Activated T-helper 17 cell treated with anti-CD3 and anti-CD28 coated beads, Interleukin-2, amount 50 U/mL, for 72 hours (primary cell): ENCODE measurements at places on chromosomes 3 and 15.

DNA sequence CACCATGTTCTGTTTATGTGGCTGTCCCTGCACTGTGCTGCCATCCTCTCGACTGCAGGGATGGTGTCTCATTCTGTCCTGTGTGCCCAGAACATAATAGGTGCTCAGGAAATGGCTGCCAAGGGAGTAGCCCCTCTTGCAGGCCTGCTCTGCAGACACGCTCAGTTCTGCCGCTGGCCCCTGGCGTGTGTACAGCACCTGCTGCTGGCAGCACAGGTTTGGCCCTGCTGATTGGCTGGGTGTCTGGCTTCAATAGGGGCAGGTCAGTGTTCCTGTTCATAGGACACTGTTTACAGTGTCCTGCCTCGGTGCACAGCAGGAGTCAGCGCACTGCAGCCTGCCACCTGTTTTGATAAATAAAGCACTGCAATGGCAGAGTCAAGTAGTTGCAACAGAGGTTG, 146.9 kb downstream of the DNAJB8 start:
- no peak for ATAC-seq

DNA sequence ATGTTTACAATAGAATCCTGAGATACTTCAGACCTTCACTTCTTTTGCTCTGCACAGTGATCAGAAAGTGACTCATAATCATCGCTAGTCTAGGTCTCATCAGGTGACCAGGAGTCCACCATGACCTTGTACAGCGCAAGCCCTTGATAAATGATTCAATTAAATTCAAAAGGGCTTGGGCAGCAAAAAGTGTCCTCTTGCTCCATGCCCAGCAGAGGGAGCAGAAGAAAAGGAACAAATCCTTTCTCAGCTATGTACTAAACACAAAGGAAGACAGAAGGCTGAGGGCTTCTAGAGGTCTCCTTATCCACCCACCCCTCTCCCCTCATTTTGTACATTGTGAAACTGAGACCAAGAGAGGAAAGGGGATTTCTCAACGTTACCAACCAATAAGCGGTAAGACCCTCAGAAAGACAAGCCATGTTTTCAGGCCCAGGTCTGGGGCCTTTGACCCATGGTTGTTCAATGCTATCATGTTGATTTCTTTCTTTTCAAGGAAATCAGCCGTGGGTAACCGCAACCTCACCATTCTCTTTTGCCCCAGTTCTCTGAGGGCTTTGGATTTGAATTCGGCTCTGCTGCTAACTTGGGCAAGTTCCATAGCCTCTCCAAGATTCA, 74.8 kb downstream of the AQP9 start:
- ATAC-seq = no peak

DNA sequence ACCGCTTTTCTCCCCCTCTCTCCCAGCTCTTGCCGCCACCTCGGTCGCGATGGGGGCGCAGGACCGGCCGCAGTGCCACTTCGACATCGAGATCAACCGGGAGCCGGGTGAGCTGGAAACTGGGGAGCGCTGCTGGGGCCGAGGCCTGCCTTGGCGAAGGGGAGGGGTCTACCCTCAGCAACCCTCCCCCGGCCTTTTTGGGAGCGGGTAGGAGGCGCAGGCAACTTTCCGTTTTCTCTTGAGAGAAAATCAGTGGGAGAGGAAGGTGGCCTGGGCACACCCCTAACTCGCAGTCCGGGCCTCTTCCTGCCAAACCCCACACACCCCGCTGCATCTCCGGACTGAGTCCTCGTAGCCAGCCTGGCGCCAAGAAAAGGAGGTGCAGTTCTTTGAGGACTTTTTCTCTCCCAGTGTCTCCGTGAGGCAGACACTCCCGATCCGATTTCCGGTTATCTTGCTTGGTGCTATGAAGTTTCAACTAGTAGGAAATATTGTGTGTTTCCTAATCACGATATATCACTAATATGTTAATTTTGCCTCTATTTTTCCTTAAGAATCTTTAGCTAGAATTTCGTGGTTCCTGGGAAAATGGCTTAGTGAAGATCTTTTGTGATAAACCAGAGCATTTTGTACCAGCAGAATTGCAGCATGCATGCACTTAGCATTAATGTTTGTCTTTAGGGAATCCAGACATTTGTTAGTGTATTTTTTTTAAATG, 631 bp downstream of the NKTR start:
- ATAC-seq = peak; percentile 48

DNA sequence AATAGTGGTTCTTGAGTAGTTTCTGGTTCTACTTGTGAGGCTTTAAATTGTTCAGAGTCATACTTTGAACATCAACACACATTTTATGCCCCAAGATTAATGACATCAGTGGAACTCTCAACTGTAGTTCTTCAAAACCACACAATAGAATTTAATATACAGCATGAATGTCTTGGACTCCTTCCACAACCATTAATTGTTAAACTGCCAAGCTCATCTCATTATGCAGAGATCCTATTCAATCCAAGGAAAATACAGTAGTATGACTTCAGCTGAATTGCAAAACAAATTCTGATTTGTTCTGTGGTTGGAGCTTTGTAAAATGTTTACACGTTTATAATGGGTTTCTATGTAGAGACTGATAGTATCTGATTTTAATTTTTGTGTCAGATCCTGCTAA, 199.2 kb upstream of the SLC2A2 start:
- no peak for ATAC-seq

DNA sequence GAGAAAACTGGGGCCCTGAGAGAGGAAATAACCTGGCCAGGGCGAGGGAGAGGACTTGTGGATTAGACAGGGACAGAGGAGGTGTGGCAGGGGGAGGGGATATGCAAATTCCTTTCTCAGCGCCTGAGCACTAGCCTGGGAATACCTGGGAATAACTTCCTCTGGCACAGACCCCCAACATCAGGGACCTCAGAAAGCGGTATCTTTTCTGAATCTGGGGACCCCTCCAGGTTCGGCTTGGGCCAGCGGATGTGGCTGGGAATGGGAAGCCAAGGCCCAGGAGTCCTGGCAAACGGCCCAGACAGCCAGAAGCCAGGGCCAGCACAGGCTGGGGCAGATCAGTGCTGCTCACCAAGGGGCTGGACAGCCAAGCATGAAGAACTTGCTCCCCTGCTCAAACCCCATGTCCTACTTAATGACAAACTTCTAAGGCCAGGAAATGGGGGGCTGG, 9.2 kb upstream of the ACSBG1 start:
- no peak for ATAC-seq

- no peak for ATAC-seq
Observed at GRCh38 chr3:160831401-160831800, 75.4 kb downstream of the PPM1L start.

DNA sequence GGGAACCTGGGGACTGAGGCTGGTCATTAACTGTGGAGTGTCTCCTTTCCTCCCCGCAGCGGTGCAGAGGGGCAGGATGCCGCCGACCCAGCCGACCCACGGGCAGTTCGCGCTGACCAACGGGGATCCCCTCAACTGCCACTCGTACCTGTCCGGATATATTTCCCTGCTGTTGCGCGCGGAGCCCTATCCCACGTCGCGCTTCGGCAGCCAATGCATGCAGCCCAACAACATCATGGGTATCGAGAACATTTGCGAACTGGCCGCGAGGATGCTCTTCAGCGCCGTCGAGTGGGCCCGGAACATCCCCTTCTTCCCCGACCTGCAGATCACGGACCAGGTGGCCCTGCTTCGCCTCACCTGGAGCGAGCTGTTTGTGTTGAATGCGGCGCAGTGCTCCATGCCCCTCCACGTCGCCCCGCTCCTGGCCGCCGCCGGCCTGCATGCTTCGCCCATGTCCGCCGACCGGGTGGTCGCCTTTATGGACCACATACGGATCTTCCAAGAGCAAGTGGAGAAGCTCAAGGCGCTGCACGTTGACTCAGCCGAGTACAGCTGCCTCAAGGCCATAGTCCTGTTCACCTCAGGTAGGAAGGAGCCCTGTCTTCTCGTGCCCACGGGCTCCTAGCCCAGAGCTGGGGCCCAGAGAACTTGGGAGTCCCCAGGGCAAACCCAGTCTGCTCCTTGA, 3.7 kb downstream of the NR2F2 start:
- ATAC-seq = no peak

GRCh38 chr15:70463453-70463834, 299.9 kb downstream of the UACA start:
- no peak for ATAC-seq

- ATAC-seq = peak; percentile 68
Observed at GRCh38 chr15:31977812-31978661, 52.3 kb upstream of the CHRNA7 start.

DNA sequence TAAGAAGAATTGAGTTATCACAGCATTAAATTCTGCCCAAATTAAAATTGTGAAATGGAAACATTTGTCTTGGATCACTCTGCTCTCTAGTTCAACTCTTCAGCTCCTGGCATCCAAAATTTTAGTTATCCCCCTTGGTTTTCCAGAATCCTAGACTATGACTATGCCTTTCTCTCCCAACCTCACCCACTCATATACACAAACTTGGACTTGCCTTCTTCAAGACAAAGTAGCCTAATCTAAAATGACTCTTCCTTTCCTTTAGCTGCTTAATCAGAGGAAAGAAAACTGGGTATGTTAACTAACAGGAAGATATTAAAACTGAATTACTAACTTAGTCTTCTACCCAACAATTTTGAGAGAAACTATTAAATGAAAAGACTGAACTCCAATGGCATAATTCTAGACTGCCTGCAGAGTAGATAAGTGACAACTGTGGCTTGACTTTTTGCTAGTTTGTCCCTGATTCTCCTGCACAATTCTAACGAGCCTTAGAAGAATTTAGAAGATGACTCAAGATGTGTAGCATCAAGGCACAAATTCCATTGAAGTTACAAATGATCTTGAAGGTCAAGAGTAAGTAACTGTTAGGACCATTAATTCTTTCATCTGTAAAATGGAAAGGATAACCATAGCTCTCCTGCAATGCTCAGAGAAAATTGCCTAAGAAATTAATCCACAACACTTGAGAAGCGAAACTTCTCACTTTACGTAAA, 5.2 kb upstream of the GOLIM4 start:
- ATAC-seq = no peak

GRCh38 chr3:41346698-41347270, 147.5 kb downstream of the CTNNB1 start:
- ATAC-seq = no peak

- no peak for ATAC-seq
Observed at GRCh38 chr3:12117473-12117872, 41.2 kb downstream of the TIMP4 start.

DNA sequence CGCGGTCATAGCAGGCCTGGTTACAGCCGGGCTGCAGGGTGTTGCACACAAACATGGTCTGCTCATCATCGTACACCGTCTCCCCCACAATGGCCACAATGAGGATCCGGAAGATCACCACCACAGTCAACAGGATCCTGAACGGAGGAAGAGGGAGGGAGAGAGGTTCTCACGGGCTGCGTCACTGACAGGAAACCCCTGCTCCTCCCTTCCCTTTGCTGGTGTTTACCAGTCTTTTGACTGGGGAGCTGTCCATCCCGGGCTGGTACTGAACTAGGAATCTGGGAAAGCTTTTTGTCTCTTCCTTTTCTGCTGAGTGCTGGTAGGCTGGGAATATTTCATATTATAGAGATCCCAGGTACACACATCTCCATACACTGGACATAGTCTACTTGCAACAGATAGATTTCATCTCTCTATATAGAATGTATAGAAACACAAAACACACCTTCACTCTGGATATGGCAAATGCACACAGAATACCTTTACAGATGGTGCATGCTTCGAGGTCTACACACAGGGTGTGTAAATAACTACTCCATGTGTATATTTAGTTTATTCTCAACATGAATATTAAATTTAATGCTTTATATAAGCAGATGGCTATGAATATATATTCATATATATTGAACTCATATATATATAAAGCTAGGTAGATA, 1.4 kb downstream of the GJD2 start:
- no peak for ATAC-seq

- ATAC-seq = no peak
Observed at GRCh38 chr3:73513260-73513659, 111.5 kb downstream of the PDZRN3 start.

GRCh38 chr3:122024800-122025199, 2.8 kb upstream of the ILDR1 start:
- ATAC-seq = no peak

DNA sequence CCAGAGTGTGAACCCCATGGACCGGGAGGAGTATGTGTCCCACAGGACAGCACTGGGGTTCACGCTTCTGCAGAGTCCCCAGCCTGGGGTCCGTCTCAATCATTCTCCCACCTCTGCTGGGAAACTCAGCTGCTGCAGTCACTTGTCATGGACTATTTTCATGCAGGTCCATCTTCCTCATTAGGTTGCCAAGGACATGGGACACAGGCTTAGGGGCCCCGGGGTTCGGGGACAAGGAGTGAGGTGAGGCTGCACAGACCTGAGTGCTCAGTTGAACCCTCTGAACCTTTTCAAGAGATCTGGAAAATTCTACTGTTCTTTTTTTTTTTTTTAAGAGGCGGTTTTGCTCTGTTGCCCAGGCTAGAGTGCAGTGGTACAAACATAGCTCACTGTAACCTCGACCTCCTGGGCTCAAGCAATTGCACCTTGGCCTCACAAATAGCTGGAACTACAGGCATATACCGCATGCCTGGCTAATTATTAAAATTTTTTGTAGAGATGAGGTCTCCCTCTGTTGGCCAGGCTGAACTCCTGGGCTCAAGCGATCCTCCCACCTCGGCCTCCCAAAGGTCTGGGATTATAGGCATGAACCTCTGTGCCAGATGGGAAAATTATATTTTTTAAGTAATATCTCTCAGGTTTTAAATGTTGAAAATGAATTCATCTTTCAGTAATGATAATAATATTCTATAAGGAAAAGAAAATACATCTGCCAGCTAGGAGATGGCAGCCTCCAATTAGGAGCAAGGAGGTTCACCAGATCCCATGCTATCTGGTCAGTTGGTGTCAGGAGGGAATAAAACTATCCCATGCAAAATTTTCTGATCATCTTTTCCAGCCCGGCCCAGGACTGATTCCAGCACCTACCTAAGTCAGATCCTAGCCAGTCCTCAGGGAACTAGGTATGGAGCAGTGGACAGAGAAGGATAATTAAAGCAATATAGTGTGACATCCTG, 45.2 kb downstream of the RPN1 start:
- no peak for ATAC-seq
